NCI-H1105 treated with DMSO at 0.1 percent for 48 hours (cell line): ENCODE measurements at places on chromosomes 5 and 9.

DNA sequence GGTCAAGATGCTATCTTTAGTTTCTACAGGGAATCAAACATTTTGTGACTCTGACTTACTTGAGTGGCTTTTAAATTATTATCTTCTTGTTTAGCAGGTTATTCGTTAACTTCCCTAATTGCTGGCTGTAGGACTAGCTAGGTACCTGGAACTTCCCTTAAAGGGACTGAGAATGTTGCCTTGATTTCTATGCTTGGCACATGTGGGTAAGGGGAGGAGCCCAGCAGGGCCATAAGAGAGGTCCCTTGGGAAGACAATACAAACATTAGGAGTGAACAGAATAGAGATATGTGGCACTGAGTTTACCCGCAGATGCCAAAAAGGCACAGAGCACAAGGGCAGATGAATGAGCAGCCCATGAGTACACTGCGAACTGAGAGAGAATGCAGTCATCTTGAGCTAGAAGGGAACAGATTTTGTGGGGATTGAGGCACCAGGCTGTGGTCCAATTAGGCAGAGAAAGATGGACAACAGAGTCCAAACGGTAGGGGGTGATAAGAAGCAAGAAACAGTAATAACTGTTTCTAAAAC lies 9.8 kb downstream of the CKMT2 start:
- DNase-seq = no peak

DNA sequence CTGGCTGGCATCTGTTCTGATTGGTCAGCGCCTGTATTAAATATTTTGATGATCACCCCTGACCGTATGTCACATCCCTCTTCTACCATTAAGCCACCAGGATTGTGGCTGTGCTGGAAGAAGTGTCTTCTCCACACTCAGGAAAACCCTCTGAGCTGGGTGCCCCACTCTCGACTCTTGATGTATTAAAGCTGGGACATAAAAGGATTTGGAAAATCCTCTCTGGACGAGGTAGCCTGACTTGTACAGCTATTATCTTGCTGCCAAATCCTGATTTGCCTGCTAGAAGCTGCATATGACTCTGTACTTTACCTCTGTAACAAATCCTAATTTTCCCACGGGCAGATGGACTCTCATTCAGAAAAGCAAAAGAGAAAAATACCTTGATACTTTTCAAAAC lies 161.0 kb downstream of the SLC28A3 start:
- no peak for DNase-seq

DNA sequence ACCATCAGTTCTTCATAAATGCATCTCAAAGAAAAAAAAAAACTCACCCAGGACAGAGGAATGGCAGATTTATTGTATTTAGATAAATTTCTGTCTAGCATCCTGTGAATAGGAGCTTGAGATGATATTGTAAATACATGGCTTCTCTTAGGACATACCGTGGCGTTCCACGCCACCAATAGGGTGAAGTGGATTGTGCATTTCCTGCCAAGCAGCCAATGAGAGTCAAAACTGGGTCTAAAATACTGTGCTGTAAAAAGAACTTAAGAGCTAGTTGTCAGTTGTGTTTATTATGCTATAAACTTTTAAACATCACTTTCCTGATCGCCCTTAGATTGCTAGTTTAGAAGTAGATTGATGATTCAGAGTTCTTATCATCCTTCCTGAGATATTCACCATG lies 20.9 kb upstream of the TRPM6 start:
- no peak for DNase-seq

GRCh38 chr5:172487671-172488070 lies 33.3 kb upstream of the SH3PXD2B start:
- no peak for DNase-seq

GRCh38 chr5:30804739-30805505 lies 388.6 kb upstream of the CDH6 start:
- DNase-seq = no peak

DNA sequence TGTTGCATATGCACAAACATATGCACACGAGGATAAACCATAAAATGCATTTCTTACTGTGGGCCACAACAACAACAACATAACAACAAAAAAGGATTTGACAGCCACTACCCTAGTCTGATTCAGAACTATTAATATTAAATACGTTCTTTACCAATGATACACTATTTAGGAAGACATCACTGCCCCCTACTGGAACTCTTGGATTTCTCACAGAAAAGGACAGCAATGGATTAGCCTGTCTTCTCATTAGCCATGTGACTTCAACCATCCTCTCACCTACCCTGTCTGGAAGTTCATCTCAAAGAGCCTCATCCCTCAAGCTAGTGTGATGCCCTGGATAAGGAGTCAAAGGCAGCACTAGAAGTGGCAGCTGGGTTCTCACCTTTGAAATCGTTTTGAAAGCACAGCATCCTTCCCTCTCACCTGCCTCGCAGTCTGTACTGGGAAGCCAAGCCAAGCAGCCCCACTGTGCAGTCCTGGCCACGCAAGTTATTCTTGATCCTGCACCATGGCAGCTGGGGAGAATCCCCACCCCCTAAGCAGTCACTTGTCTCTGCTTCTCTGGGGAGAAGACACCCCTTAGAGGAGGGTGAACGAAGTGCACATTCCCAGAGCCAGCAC lies 64.6 kb downstream of the SH3TC2 start:
- DNase-seq = peak; percentile 12

- DNase-seq = no peak
These were observed 19.7 kb upstream of the ASTN2 start for GRCh38 chr9:117434566-117434965.

DNA sequence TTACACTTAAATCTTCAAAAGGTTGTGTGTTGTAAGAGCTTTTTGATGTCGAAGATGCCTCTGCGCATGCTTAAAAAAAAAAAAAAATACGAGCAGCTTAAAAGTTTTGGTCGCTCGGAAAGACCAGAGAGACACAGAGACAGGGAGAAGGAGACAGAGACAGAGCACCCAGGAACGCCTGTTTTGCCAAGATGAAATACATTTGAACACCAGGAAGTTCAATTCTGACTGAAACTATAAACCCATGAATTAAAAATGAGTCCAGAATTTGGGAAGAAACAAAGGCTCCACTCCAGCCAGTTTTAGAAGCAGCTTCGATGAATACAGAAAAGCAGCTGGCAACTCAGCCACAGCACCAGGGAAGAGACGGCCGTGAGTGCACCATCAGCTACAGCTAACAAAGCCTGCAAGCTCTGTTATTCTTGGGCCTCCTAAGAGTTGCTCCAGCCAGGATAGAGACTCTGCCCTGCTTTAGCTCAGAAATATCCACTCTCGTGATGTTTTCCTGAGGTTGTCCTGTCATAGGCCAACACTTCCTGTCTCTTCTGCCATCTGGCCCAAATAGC lies 2.5 kb upstream of the ZNF474 start:
- no peak for DNase-seq

DNA sequence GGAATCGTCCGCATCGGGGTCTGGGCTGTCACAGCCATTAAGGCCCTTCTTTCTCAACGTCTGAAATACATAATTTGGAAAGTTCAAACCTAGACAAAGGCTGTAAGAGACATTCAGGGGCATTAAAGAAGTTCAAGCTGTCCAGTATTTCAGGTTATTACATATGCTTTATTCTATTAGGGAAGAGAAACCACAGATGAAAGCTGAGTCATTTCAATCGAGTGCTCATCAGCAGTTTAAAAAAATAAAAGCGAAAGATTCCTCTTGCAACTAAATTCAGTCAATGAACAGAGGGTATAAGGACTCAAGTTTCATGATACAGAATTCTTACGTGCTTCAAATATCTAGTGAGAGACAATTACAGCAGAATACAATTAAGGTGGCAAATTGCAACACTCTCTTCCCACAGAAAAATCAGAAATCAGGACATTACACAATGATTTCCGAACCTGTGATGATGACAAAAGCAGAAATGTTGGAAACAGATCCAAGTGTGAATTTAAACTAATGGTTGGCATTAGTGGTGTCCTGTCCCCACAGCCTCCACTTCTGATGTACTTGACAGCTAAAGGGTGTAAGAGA lies 121.6 kb downstream of the MEF2C start:
- DNase-seq = no peak

- no peak for DNase-seq
These were observed 96.5 kb upstream of the ANKRD55 start for GRCh38 chr5:56329652-56330051.

DNA sequence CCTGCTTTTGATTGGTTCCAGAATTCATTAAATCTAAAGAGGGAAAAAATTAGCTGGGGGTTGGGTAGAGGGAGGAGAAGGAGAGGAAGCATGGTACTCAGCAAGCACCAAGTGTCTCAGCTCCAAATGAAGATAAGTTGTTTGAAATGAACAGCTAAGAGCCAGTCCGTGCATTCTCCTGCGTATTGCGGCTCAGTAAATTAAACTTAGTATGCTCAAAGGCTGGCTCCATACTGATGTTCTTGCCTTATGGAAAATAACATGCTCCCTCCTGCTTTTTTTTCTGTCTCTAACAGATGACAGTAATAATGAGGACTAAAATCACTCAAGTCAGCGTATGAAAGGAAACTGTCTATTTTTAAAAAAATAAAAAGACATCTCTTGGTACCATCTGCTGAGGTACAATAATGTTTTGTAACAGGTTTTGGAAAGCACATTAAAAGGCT lies 161.0 kb downstream of the SPATA31D1 start:
- DNase-seq = no peak

GRCh38 chr9:26870292-26870691 lies 22.3 kb downstream of the CAAP1 start:
- DNase-seq = no peak

DNA sequence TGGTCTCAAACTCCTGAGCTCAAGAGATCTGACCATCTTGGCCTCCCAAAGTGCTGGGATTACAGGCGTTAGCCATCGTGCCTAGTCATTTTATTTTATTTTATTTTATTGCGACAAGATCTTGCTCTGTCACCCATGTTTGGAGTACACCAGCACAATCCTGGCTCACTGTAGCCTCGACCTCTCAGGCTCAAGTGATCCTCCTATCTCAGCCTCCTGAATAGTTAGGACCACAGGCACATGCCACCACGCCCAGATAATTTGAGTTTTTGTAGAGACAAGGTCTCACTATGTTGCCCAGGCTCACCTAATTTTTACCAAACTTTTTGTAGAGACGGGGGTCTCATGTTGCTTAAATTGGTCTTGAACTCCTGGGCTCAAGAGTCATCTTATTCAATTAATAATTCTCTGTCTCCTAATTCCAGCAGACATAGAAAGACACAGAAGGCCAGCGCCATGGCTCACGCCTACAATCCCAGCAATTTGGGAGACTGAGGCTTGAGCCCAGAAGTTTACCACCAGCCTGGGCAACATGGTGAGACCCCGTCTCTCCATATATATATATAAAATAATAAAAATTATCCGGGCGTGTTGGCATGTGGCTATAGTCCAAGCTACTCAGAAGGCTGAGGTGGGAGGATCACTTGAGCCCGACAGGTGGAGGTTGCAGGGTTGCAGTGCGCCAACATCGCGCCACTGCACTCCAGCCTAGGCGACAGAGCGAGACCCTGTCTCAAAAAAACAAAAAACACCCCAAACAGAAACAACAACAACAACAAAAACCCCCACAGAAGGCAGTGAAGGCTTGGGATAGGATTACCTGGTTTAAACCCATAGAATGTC lies 1.0 kb upstream of the UBAP1 start:
- DNase-seq = no peak

DNA sequence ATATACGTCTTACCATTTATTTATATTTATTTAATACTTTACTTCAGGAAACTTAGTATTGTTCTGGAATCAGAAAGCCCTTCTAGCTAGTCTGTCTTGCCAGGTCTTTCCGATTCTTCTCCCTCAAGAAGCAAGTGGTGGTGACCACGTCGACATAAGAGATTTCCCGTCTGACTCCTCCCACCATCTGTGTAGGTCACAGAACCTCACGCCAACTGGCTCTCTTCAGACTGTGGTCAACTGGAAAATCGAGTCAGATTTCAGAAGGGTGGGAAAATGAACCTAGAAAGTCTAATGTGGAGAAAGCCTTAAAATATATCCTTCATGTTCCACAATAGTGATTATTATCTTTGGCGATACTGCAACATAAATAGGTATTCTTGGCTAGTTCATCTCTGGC lies 17.3 kb downstream of the THBS4 start:
- DNase-seq = no peak

GRCh38 chr5:115977988-115978387 lies 15.7 kb downstream of the LVRN start:
- DNase-seq = no peak

DNA sequence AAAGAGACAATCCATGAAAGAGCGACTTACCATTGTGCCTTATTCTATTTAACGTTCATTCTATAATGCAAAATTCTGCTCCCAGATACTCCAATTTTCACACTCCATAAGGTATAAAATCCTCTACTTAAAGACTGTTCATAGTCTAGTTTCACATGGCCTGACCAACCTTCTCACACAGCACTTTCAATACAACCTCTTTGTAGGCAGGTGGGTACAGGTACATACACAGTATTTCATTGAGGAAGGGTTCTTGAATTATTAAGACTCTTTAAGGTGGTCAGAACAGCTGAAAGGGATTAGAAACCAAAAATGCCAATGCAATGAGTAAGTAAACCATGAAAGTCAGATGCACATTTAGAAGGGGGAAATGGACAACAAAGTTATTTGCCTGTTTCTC lies 352.0 kb downstream of the PARP8 start:
- no peak for DNase-seq

GRCh38 chr5:141692919-141693725 lies 11.1 kb upstream of the ARAP3 start:
- no peak for DNase-seq

DNA sequence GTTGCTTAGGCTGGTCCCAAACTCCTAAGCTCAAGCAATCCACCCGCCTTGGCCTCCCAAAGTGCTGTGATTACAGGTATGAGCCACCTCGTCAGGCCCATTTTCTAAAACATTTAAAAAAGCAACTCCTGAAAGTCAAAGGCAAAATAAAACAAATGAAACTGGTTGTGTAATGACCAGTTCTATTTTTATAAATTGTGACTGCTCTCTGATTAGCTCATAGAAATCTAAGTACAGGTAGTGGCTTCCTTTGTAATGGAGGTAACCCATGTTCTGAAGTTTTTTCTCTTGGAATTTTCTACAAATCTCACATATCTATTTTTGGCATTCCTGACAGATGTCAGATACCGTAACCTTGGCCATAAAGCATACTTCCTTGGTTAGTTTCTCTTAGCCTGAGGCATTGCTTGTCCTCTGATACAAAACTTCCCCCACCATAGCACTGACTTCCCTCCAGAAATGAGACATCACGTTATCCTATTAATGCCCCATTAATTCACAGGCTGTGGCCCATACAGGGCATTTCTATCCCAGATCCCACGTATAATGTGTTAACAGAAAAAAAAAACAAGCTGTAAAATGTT lies 14.1 kb upstream of the AK3 start:
- DNase-seq = no peak

GRCh38 chr9:134807716-134808446 lies 72.7 kb upstream of the FCN2 start:
- DNase-seq = no peak

- DNase-seq = peak; percentile 51
These were observed 694 bp upstream of the PHPT1 start for GRCh38 chr9:136848393-136849037.

DNA sequence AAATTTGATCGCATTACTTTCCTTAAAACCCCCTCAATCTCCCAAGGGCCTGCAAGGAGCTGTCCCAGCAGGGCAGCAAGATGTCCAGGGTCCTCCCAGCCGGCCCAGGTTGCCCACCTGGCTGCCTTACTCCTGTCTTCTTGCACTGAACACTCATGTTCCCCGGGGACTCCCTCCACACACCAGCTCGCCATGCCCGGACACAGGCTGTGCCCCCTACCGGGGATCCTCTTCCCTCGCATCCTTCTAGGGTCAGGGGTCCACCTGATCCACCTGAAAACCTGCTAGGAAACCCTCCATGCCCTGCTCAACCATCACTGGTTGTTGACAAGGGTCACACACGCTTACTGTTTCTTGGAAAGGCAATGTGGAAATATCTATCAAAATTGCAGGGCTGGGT lies 172.0 kb upstream of the MSX2 start:
- DNase-seq = no peak
